ENCODE measurements at places on chromosomes 12 and 14.
A peak's percentile ranks its signal among the peaks of the same experiment; 100 is the strongest.

- DNase-seq, result no peak
Observed at GRCh38 chr12:29505122-29505521, 7.6 kb upstream of the OVCH1 start.

DNA sequence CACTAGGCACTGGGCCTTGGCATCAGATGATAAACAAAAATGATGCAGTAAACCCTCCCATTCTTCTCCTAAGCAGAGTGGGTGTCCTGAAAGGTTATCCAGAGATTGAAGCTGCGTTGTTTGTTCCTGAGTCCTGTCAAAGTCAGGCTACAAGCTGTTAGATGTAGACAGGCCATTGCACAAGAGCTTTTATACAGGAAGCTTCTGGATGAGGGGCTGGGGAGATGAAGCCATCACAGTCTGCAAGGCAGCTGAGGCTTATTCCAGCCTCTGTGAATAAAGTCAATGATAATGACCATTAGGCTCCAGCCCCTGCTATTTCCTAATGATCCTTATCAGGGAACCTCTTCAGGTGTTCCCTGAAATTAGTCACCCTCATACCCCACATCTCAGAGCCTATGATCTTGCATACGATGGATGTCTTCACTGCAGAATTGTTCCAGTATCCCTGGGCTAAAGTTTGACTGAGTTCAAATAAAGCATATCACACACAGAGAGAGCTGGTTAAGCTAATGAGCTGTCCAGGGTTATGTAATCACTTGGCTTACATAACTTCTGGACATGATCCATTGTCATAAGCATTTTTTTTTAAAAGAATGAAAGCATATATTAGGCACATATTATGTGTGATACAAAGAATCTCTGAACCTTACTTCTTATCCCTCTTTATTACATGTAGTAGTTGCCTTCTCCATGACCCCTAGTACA is 337.1 kb upstream of the OR4E1 start:
- DNase-seq, result peak; percentile 54

GRCh38 chr12:127165567-127166392 is 1101.2 kb upstream of the TMEM132C start:
- DNase-seq, result peak; percentile 87

DNA sequence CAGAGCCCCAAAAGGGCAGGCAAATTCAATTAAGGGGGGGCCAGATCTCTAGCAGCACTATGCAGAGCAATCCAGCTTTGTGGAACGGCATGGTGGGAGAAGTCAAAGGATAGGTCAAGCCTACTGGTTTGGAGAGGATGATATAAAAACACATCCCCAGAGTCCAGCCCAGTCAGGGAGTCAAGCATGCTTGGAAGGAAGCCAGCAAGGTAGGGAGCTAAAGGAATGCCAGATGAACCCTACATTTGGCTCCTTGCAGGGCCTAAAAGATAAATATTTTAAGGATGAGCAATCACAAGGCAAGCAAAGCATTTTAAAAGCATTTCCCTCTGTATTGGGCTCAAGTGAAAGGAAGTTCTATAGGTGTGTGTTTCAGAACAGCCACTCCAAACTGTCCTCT is 21.4 kb downstream of the KCTD10 start:
- DNase-seq, result no peak

GRCh38 chr12:59929110-59929509 is 333.3 kb downstream of the SLC16A7 start:
- DNase-seq, result peak; percentile 97

- no peak for DNase-seq
Observed at GRCh38 chr12:122174155-122174845, at the start of gene IL31. Gene IL31 (minus strand): TSS chr12:122174221. CDS start chr12:122174172, 49 bp downstream.

GRCh38 chr14:92613008-92613658 is 99.6 kb downstream of the RIN3 start:
- DNase-seq, result peak; percentile 14

DNA sequence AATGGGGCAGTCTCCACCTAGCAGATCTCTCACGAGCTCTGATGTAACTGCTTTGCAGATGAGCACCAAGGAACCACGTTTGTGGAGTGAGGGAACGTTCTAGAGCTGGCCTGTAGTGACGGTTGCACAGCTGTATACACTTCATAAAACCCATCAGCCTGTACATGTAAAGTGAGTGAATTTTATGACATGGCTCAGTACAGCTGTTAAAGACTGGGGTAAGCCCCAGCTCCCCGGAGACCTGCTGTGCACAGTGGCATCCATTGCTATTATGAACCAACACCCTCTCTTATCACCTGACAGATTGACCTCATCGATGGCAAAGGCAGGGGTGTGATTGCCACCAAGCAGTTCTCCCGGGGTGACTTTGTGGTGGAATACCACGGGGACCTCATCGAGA is 20.6 kb downstream of the KMT5A start:
- no peak for DNase-seq

- DNase-seq, result no peak
Observed at GRCh38 chr12:121202407-121203355, 7.2 kb upstream of the P2RX4 start.

DNA sequence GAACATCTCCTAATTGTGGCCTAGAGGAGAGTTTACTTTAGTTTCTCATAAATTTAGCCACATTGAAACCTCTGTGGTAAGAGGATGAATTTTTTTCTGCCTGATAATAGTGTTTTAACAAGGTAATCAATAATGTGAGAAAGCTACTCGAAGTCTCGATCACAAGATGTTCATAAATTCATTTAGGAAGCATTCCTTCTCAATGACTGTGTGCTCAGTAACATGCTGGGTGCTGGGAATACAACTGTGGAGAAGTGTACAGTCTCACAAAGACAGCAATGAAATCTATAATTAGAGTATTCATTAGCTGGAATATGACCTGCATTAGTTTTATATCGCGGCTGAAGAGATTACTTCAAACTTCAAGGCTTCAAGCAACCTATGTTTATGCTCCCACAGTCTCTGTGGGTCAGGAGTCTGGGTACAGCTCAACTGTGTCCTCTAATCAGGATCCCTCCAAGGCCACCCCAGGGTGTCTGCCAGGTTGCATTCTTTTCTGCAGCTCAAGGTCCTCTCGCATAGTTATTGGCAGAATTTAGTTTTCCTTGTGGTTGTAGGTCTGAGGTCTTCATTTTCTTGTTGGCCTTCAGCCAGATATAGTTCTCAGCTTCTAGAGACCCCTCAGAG is 167.6 kb downstream of the ANO4 start:
- DNase-seq, result no peak

- no peak for DNase-seq
Observed at GRCh38 chr12:49933796-49934195, 16.7 kb upstream of the AQP2 start.

DNA sequence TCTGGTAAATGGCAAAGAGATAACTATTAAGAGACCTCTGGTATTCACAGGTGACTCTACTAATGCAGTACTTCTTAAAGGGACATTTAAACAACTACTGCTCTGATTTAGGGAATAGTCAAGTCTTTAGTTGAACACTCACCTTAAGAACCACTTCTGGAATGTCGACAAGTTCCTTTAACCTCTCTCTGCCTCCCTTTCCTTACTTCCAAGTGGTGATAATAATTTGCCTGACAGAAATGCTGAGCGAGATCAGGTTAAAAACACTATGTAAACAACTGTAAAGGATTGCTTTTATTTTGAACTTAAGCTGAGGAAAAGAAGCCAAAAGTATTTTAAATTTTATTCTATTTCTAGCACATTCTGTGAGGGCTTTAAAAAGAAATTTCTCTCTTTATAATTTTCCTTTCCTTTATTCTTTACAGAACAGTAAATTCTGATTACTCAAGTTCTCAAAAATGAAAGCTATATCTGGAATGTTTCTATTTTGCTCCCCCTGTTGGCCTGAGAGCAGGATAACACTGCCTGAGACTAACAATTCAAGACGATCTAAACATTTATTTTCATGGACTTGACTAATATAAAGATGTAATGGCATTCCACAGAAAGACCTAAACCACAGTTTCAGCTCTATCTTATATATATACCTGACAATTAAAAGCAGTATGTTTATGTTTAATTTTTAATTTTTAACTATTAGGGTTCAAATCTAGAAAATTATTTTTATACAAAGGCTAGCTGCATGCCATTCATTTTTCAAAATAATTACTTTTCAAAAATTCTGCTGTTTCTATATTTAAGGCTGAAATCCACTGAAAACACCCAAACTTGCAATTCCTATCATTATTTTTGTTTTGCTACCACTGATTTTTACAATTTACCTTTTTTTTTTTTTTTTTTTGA is 29.2 kb downstream of the ZCCHC8 start:
- peak; percentile 80 for DNase-seq

DNA sequence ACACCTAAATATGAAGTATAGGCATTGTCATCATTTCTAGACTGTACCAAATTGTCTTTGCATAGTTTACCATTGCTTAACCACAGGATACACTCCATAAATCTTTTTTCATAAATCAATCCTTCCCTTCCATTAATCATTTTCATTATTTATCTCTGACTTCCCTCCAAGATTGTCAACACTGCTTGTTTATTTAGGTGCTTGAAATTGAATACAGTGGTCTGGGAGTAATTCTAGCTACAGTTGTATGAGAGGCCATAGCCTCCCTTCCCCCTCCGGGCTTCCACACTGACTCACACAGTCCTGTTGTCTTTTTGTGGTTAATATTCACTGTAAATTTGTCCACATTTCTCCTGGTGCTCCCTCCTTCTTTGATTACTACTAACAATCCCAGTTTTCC is 114.2 kb upstream of the ARID2 start:
- DNase-seq, result peak; percentile 68

GRCh38 chr12:99670635-99671034 is 23.1 kb downstream of the GARIN6 start:
- peak; percentile 7 for DNase-seq

GRCh38 chr14:74959596-74960180 is 4.3 kb upstream of the PGF start:
- peak; percentile 90 for DNase-seq

GRCh38 chr12:82841487-82841904 is 154.8 kb downstream of the TMTC2 start:
- no peak for DNase-seq

- peak; percentile 32 for DNase-seq
Observed at GRCh38 chr12:49092086-49092815, 2.4 kb downstream of the DHH start.

- no peak for DNase-seq
Observed at GRCh38 chr12:42660117-42660516, 70.6 kb upstream of the PRICKLE1 start.

- no peak for DNase-seq
Observed at GRCh38 chr14:95208598-95208997, 51.3 kb upstream of the DICER1 start.

DNA sequence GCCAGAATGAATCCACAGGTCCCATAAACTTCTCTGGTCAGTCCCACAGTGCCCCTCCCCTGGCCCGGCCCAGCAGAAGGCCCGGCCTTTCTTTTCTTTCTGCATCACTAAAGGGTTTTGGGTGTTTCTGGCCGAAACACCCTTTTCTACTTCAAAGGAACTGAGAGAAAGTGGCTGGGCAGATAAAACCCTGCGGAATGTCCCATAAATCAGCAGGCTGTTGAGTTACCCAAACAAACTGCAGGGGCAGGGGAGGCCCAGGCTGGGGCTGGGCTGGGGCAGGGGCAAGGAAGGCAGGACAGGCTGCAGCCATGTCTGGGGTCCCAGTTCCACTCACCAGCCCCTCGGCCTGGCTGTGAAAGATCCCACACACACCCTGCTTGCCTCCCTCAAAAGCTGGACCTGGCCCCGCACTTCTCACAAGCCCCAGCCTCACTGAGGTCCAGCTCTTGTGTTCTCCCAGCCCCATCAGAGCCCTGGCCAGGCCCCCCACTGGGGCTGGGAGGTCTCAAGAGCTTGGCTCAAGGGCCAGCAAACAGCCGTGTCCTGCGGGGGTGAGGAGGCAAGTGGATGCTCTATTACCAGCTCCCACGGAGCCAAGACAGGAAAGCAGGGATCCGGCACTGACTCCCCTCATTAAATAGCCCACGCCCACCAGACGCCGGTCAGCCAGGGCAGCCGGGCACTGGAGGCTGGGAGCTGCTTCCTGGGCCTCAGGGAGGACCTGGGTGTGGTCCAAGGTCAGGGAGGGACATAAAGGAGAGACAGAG is 41.9 kb downstream of the CCNK start:
- DNase-seq, result no peak

DNA sequence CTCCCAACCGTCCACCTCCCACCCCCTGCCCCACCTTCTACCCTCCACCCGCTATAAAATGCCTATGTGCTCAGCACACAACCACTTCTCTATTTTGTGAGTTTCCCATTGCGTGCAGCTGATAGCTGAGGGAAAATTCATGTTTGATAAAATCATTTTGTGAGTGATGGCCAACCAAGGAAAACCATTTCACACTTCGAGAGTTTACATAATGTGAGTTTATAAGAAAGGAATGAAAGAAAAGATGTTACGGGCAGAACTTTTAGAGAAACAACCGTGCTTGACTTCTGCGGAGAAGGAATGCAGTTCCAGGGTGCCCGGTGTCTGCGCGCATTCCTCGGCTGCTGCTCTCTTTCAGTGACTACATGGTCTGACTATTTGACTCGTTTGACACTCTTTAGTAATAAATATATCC is 140.9 kb downstream of the EFCAB11 start:
- DNase-seq, result peak; percentile 60

GRCh38 chr14:95464514-95464913 is 51.9 kb downstream of the SYNE3 start:
- DNase-seq, result no peak

DNA sequence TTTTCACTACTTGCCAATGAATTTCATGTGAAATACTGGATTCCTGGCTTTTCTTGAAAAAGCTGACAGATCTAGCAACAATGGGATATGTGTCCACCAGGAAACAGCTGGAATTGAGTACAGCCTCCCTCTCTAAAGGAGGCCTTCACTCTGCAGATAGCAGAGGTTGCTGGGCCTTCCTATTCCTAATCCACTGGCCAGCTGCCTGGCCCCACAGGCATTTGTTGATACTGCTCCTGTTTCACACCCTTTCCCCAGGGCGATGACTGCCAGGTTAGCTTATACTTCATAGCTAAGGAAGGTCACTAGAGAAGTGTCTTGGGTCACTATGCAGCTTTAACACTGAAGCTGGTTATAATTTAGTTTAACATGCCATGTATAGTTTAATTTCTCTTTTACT is 87.5 kb upstream of the PDZRN4 start:
- DNase-seq, result no peak

DNA sequence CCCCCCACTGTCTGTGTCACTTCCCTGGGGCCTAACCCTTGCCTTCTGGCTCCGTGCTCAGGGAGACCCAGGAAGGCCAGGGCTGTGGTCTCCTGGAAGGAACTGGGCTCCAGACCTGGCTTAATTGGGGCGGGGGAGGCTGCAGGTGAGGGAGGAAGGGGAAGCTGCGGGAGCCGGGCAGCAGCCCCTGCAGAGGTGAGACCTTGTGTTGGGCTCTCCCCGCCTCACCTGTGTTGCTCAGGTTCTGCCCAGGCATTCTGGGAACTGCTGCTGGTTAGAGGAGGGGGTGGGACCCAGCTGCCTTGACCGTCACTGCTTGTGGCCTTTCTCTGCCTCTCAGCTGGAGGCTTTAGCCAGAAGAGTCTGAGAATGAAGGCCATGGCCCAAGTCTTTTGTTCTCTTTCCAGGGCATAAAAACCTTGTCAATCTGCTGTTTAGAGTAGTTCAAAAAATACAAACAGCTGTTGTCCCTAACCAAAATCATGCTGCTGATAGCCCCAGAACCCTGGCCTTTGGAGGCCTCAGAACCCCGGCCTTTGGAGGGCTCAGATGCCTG is 247.6 kb downstream of the CHST11 start:
- DNase-seq, result no peak
